ENCODE measurements at places on chromosomes 5 and 9. TPM values are rescaled to one million over a fixed set of nuclear protein-coding genes. Genes with fewer than 3 reads are reported as not detected.

Gene TAF9
- 74.3 TPM for total RNA-seq

Gene MARCHF3
- total RNA-seq: 10.5 TPM

Gene GPX3
- 0.23 TPM for total RNA-seq

Gene AHRR
- 38.3 TPM for total RNA-seq

Gene FOXD4L3
- not detected for total RNA-seq

Gene EMB
- total RNA-seq: 59.9 TPM

Gene C5orf24
- 36.9 TPM for total RNA-seq

Gene IFNA2
- total RNA-seq: not detected

Gene MEGF10
- not detected for total RNA-seq

Gene TXNDC8
- not detected for total RNA-seq

Gene DMGDH
- total RNA-seq: not detected

Gene PCDHGC4
- total RNA-seq: not detected

Gene TRPM6
- 0.31 TPM for total RNA-seq
